Thoracic aorta (tissue), 2 donors: ENCODE measurements at places on chromosomes 6 and 20.
A peak's percentile ranks its signal among the peaks of the same experiment; 100 is the strongest.

DNA sequence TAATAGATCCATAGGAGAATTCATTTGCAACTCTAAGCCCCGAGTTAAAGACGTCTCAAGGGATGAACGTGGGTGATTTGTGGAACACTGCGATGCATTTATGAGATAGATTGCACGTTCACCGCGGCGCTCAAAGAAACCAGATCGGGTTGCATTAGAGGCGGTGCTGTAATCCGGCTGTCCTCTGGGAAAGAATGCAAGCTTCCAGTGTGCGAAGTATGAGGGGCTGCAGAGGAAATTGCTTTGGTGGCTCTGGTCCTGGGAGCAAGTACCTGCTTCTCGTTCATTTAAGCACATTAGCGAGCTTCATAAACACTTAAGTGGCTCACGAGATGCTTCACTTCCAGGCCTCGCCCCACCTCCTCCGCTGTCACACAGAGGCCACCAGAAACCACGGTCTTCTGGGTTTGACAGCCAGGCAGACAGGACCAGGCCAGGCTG is 182.3 kb downstream of the CDH4 start:
- DNase-seq = no peak

DNA sequence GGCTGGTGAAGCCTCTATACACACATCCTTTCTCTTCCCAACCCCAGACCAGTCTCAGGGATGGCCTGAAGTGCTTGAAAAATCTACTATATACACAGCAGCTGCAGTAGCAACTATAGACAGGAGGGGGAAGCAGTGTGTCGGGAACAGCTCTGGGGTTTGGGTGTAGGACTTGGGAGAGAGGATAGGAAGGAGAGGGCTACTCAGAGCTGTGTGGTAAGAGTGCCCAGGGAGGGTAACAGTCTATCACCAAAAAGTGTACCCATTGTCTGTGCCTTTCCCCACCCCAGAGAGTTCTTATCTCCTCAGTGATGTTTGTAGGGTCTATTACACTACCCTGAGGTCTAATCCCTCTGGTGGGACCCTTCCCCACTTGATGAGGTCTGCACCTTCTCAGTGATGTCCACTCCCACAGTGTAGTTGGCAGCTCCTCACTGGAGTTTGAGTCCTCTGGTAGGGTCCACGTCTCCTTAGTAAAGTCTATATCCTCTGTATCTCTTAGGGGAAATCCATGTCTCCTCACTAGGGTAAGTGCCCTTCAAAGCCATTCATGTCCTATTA is 1.5 kb upstream of the GGT7 start:
- peak; percentile 70 for DNase-seq

GRCh38 chr6:46565531-46565930 is 74.3 kb upstream of the RCAN2 start:
- DNase-seq = no peak

- DNase-seq = no peak
Observed at GRCh38 chr6:135955099-135955498, 103.6 kb downstream of the PDE7B start.

- no peak for DNase-seq
Observed at GRCh38 chr20:38134427-38135270, 30.4 kb downstream of the TGM2 start.

DNA sequence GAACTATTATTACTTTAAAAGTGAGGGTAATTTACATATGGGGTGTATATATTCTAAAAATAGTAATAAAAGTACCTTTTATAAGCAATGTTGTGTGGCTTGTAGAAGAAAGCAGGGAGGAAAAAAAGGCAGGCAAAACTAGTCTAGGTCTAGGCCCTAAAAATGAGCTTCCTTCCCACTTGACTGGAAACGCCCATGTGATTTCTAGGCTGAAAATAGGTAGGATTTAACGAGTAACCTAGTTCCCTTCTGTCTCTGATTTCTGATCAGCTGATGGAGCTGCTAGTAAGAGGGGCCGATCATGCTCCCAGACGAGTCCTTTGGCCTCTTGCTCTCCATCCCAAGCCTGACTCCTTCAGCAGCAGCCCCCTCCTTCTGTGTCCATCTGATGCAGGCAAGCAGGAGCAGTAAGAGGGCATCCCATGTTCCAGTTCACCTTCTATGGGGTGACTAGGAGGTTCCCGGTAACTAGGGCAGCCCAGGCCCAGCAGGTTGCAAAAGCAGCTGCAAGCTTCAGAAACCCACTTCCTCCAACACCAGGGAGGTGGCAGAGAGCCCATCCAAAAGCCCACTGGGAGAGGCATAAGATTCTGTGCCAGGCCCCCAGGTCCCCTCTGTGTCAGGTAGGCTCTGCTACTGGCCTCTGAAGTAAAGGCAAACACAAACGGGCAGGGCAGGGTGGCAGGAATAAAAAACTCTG is 24.4 kb downstream of the TBC1D20 start:
- no peak for DNase-seq

DNA sequence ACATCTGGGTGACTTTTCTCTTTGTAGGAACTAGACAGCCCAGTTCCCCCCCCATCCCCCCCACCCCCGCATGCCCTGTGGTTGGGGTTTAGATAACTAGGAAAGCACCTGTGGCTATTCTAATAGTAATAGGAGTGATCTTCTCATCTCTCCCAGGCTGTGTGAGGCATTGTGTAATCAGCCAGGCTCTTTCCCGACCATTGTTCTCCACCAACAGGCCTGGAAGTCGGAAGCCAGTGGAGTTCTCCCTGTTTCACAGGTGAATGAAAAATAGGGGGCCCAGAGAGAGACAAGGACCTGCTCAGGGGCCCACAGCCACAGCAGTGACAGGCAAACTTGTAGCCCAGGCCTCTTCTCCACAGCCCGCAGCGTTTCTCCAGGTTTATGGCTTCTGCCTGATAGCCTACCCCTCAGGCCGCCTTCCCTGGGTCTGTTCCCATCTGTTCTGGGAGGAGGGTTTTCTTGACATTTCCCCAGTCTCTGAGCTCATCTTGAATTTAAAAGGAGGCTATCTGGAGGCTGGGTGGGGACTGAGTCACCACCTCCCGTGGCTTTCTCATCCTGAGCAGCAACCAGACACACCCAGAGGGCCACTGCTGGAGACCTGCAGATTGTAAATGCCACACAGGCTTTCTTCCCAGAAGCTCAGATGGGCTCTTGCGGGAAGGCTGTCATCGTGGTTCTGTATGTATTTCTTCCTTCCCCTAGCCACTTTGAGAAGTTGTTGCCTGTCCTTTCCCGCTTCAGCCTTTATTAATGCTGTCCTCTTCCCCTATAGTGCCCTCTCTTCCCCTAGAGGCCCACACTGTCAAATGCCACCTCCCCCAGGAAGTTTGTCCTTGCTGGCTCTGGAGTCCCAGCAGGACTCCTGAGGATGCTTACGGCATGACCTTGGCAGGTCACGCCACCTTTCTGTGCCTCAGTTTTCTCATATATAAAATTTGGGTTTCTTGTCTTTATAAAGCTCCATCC is 75.9 kb upstream of the MYL9 start:
- DNase-seq = no peak

GRCh38 chr20:42484790-42485375 is 704.8 kb downstream of the PTPRT start:
- no peak for DNase-seq

- no peak for DNase-seq
Observed at GRCh38 chr6:34714663-34715062, 18.1 kb upstream of the ILRUN start.

GRCh38 chr6:154383273-154383672 is 26.7 kb upstream of the IPCEF1 start:
- no peak for DNase-seq

DNA sequence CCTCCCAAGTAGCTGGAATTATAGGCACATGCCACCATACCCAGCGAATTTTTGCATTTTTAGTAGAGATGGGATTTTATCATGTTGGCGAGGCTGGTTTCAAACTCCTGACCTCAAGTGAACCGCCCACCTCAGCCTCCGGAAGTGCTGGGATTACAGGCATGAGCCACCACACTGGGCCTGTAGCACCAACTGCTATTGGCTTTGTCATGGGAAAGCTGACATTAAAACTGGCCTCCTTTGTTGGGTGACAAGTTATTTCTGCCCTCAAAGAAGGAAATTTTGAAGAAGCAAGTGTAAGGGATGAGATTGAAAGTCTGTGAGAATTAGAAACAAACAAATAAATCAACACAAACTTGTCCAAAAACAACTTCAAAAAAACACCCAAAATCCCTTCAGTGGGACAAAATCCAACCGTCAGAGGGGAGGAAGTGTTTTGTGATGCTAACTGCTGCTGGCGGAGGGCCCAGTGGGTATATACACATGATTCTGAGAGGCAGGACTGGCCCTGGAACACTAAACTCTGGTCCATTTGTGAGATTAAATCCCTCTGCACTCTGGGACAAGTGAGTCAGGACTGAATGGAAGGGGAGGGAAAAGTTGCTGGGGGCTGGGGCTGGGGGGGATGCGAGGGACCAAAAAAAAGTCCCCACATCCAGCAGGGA is 87.5 kb upstream of the NAA20 start:
- no peak for DNase-seq

DNA sequence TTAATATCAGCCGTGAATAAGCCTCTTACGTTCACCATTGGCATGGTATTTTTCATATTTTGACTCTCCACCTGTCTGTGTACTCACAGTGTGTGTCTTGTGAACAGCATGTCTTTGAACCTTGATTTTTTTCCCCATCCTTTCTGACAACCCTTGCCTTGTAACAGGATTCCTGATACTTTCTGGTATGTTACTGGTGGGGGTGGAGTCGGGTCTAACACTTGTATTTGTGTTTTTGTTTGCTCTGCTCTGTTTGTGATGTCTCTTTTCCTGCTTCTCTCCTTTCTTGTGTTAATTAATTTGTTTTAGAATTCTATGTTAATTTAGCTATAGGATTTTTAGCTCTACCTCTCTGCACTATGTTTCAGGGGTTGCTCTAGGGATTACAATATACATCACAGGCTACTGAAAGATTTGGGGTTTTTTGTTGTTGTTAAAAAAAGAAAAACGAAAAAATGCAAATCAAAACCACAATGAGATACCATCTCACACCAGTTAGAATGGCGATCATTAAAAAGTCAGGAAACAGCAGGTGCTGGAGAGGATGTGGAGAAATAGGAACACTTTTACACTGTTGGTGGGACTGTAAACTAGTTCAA is 245.1 kb downstream of the CDH4 start:
- no peak for DNase-seq

- DNase-seq = no peak
Observed at GRCh38 chr6:5866547-5867051, 140.1 kb downstream of the NRN1 start.

GRCh38 chr6:41651962-41652657 is 13.8 kb downstream of the MDFI start:
- DNase-seq = no peak

DNA sequence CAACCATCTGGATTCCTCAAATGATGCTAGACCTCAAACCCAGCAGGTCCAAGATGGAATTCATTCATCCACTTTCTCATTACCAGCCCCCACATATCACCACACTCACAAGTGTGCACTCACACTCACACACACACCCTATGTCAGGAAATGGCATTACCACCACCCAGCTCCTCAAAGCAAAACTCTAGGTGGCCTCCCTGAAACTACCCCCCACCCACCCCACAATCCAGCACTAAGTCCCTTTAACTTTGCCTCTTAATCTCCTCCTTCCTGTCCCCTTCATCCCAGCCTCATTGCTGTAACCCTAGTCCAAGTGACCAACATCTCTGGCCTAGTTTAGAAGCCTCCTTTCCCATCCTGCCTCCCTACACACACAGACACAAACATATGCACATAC is 109.4 kb downstream of the TNFAIP3 start:
- DNase-seq = no peak

DNA sequence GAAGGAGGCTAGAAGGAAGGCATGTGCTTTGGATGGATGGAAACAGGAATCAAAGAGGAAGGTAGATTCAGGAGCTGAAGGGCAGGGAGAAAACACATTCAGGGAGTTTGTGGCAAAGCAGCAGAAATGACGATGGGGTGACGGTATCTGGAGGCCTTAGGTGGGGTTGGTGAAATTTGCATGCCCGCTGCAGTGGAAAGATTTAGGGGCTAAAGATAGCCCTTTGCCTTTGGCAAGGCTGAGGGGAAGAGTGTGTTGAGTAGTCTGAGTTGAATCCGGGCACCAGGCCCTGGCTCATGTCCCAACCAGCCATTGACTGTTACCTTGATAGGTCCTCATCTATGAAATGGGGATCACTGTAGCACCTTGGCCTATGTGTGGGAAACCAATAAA is 1.3 kb downstream of the GZF1 start:
- no peak for DNase-seq

GRCh38 chr20:53688085-53688484 is 94.4 kb upstream of the ZNF217 start:
- no peak for DNase-seq

- DNase-seq = no peak
Observed at GRCh38 chr6:93177918-93178317, 241.4 kb downstream of the EPHA7 start.

GRCh38 chr6:53960311-53960710 is 150.9 kb upstream of the MLIP start:
- DNase-seq = no peak

DNA sequence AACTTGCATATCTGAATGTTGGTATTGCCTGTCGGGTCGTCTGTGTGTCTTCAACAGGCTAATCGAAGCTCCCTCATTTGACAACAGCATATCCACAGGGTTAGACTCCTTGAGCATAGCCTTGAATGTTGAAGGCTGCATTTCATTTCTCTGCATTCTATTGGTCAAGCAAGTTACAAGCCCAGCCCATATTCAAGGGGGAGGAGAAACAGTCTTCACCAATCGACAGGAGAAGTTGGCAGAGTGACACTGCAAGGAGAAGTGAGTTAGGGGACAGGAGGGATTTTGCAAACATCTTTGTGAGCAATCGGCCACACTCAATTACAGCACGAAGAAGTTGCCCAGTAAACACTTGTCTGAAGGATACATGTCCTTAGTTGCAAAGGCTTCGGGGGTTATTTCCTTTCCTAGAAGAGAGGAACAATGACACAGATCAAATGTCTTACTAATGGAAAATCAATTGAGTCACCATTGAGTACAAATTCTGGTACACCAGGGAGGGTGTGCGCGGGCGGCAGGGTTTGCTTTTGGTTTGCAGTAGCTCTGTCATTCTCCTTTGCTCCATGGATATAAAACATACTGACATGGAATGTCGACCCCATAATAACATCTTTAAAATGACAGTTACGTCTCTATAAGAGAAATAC is 60.6 kb upstream of the NT5E start:
- no peak for DNase-seq

DNA sequence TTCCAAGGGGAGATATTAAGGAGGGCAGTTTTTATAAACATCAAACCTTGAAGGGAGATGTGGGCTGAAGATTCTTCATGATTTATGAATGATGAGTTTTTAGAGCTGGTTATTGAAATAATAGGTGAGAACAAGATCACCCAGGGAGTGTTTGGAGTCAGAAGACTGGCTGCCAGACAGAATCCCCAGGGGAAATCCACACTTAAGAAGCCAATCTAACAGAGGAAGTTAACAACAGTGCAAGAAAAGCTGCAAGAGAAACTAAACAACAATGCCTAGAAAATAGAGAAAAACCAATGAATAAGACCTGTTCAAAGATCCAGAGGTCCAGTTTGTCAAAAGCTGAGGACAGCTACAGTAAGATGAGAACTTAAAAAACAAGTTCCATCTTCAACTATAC is 167.9 kb upstream of the MAN1A1 start:
- no peak for DNase-seq

DNA sequence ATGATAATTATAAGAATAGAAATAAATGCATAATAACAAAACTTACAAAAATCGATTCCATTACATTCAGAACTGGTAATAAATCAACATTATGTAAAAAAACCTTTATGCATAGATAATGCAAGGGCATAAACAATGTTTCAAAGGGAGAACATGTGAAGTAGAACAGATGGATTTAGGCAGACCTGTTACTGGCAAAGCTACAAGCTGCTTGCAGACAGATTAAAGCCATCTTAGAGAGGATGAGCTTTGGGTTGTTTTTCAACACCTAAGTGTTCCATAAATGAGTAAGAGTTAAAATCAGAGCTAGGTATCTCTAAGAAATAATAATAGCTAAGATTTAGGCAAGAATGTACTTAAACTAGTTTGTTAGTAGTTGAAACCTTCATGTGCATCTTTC is 37.2 kb downstream of the SNAP25 start:
- no peak for DNase-seq
